ENCODE measurements at places on chromosomes 12 and 14.
A peak's percentile ranks its signal among the peaks of the same experiment; 100 is the strongest.

- DNase-seq = no peak
Observed at GRCh38 chr12:45310627-45310968, 94.7 kb downstream of the ANO6 start.

DNA sequence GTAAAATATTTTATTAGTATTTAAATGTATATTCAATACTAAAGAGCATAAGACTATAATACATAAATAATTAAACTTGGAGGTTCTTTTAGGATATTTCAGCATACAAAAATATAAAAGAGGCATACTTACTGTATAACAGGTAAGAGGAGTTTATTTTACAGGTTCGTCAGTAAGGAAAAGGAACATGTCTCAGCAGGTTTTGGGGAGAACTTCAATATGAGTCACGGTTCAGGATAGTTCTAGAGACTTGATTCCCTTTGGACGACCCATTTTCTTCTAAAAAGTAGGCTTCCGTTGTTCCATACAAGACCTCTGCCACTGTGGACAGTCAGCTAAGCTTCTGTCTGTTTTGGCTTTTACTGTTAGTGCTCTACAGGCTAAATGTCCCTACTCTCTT, 181.1 kb downstream of the ALX1 start:
- DNase-seq = no peak

GRCh38 chr14:103624860-103625259, 4.2 kb upstream of the KLC1 start:
- DNase-seq = peak; percentile 35

DNA sequence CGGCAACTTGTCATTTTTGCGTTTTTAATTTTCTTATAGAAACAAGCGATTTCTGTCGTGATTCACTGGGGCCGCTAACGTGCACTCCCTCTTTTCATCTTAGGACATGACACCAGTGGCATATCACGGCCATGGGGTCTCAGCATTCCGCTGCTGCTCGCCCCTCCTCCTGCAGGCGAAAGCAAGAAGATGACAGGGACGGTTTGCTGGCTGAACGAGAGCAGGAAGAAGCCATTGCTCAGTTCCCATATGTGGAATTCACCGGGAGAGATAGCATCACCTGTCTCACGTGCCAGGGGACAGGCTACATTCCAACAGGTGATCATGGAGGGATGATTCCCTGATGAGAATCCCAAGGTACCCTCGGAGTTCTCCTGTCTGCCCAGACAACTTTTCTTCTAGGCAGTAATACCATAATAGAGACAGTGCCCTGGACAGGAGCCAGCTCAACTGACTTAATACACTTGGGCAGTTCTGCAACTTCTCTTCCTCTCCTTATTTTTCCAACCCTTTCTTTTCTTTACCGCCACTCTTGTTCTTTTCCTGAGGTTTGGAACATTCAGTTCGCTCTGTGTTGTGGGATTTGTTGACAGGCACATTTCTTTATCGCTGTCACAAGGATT, 821 bp downstream of the TMEM106C start:
- peak; percentile 26 for DNase-seq

- DNase-seq = no peak
Observed at GRCh38 chr12:109140560-109140959, 24.2 kb downstream of the ACACB start.

All from activated CD4-positive, alpha-beta T cell treated with anti-CD3 and anti-CD28 coated beads, Interleukin-10, Interleukin-2, amounts not matched to agents 100 ng/mL and 50 ng/mL, durations not matched to agents 16 hours and 8 hours (primary cell).